Hematopoietic multipotent progenitor cell treated with erythropoietin and hydrocortisone succinate and interleukin-3 and kit ligand, for 4 days (in vitro differentiated cells): ENCODE measurements at places on chromosomes 1 and 21.
A peak's percentile ranks its signal among the peaks of the same experiment; 100 is the strongest.

DNA sequence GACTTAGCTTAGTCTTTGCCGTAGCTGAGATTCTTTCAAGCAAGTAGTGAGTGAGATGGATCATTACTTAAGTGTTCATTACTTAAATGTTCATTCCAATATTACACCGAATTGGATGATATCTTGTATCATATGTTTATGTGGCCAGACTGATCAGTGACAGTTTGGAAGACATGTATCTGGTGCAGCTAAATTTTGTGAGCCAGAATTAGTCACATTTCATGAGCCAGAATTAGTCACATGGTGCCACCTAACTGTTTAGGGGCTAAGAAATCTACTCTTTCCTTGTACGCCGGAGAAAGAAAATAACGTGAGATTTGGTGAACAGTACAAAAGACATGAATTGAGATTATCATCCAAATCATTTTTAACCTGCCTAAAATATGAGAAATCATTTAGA is 355.6 kb downstream of the USP25 start:
- DNase-seq = no peak

DNA sequence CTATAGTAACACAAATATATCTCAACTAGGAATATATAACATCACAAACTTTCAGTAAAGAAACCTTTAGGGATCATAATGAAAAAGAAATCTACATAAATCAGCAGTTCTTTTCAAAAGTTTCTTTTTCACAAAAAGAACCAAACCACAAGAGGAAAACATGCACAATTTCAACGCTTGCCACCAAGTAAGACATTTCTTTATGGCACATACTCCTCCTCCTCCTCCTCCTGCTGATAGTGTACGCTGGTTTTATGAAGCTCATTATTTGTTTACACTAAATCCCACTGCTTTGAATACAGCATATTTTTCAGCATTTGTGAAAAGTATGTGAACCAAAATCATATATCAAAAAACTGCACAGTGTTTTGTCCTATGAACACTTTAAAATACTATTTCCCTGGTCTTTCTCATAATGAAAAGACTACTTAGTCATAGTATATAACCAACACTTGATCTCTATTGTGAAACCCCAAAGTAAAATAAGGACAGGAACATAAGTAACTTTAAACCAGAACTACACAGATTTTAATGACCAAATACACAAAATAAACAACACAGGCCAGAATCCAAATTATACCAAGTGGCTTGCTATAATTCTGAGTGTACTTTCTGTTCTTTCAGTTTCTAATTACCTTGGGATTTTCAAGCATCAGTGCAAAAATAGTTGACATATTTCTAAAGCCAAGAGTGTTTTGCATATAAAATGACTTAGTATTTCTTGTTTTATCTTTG is 184.2 kb downstream of the EIF4G3 start:
- DNase-seq = peak; percentile 47

- DNase-seq = no peak
Observed at GRCh38 chr1:84060781-84061180, 61.8 kb upstream of the TTLL7 start.

GRCh38 chr1:67372136-67372535 is 58.1 kb downstream of the SERBP1 start:
- no peak for DNase-seq

GRCh38 chr1:235504122-235504493 is at the start of gene B3GALNT2:
TSS of gene B3GALNT2 (minus strand) at chr1:235504452. CDS start at chr1:235504252, 200 bp downstream.
- no peak for DNase-seq

DNA sequence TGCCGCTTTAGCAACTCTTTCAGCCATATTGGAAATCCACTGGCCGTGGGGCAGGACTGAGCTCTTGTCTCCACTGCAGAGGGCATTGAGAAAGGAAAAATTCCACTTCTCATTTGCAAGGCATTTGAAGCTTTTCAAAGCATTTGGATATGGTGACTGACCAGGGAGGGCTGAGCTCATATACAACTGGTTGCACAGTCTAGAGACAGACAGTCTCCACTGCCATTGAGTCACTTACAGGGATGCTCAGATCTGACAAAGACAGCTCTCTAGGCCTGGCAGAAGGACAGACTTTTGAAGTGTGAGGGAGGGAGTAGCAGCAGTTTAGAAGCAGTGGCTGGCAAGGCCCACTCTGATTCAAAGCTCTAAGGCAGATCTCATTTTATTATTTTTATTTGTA is 24.2 kb downstream of the NCF2 start:
- no peak for DNase-seq

GRCh38 chr1:94590203-94591137 is 48.9 kb upstream of the F3 start:
- DNase-seq = no peak

DNA sequence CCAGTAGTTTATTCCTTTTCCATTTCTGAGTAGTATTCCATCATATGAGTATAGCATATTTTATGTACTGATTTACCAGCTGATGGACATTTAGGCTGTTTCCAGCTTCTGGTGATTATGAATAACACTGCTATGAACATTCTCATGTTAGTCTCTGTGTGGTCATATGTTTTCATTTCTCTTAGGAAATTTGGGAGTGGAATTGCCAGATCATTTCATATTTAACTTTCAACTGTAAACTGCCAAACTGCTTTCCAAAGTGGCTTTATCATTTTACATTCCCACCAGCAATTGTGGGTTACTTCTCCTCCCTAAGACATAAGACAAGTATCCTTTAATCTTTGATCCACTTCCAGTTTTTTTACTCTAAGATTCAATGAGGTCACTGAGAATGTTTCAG is 85.7 kb upstream of the RALGPS2 start:
- no peak for DNase-seq

DNA sequence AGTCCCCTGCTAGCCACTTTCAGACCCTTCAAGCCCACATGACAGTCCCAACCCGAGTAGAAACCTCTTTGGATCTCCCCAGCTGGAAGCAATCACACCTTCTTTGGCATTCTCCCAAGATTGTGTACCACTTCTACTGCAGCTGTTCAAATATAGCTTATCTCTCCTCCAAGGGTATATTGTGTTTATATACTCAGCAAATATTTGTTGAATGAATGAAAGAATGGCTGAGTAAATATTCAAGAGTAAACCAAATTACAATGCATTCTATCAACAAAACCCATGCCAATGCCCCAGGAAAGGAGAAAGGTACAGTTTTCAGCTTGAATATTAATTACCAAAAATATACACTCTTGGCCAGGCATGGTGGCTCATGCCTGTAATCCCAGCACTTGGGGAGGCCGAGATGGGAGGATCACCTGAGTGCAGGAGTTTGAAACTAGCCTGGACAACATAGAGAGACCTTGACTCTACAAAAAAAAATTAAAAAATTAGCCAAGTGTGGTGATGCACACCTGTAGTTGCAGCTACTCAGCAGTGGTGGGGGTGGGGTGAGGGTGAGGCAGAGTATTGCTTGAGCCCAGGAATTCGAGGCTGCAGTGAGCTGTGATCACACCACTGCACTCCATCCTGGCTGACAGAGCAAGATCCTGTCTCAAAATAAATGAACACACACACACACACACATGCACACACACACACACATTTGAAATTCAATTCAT is 68.5 kb downstream of the NIBAN1 start:
- no peak for DNase-seq

DNA sequence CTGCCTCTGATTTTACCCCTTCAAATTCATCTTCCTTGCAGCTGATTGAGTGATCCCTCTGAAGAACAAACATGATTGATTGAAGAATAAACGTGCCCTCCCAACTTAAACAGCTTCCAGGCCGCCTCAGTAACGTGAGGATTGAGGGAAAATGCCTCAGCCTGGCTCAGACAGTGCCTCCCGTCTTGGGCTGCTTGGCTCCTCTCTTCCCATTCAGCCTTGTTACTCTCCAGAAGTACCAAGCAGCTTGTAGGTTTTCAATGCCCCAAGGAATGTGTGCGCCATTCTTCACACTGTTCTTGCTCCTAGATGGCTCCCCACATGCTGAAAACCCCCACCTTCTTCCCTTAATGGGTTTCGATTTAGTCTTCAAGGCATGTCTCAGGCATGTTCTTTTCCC is 51.8 kb downstream of the ST6GALNAC5 start:
- no peak for DNase-seq

DNA sequence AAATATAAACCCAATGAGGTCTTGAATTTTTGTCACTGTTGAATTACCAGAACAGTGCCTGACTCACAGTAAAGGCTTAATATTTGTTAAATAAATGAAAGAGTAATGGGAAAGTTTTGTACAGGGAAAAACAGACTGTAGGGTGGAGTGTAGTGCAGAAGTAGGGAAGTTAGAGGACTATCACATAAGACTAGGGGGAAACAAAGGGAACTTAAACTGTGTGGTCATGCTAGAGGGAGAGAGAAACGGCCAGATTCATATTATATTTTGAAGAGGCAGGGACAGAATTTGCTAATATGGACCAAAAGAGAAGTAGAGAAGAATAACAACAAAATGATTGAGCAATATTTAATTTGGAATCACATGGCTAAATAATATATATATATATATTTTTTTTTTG is 14.8 kb downstream of the CTSK start:
- no peak for DNase-seq

- peak; percentile 87 for DNase-seq
Observed at GRCh38 chr1:176073524-176074157, 133.4 kb downstream of the COP1 start.

- DNase-seq = no peak
Observed at GRCh38 chr1:89667691-89668090, 34.8 kb downstream of the LRRC8C start.

DNA sequence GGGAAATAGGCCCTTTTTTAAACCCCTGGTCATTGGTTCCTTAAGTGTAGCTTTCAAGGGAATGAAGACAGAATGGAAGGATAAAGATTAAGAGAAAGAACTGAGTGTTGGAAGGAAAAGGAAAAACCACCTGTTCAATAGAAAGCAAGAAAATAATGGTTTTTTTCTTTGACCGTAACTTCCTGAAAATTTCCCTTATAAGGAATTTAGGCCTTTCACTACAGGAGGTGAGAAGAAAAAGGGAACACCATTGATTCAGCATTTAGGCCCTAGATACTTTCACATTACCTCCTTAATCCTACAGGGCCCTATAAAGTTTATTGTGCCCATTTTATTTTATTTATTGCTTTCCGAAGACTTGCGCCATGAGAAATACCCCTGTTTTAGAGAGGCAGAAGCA is 18.9 kb downstream of the KPNA6 start:
- no peak for DNase-seq

DNA sequence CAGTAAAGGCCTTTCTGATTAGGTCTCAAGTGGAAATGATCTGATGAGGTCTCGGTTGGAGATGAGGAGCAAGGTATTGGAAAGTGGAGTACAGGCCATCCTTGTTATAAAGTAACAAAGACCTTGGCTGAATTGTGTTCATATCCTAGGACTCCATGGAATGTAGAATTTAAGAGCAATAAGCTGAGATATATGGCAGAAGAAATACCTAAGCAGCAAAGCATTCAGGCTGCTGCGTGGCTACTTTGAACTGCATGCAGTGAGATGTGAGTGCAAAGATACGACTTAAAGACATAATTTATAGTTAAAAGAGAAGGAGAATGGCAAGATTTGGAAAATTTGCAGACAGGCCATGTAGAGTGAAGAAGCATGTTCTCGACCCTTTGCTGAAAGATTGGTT is 11.2 kb upstream of the XPR1 start:
- no peak for DNase-seq

- no peak for DNase-seq
Observed at GRCh38 chr1:225980005-225980836, 18.9 kb downstream of the SDE2 start.

- DNase-seq = no peak
Observed at GRCh38 chr1:181175955-181176354, 87.5 kb downstream of the IER5 start.

DNA sequence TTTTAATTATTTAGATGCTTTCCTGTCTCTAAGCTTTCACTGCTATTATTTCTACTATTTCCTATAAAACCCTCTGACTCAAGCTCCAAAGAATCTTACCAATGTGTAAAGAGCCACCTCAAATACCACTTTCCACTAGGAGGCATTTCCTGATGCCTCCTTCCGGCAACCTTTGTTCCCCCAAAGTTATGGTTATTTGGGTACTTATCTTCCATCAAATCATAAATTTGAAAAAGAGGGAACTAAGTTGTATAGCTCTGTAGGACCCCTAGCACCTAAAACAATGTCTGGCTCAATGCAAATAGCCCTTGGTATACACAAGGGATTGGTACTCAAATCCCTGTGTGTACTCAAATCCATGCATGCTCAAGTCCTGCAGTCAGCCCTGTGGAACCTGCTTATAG is 79.6 kb downstream of the NME7 start:
- DNase-seq = no peak

DNA sequence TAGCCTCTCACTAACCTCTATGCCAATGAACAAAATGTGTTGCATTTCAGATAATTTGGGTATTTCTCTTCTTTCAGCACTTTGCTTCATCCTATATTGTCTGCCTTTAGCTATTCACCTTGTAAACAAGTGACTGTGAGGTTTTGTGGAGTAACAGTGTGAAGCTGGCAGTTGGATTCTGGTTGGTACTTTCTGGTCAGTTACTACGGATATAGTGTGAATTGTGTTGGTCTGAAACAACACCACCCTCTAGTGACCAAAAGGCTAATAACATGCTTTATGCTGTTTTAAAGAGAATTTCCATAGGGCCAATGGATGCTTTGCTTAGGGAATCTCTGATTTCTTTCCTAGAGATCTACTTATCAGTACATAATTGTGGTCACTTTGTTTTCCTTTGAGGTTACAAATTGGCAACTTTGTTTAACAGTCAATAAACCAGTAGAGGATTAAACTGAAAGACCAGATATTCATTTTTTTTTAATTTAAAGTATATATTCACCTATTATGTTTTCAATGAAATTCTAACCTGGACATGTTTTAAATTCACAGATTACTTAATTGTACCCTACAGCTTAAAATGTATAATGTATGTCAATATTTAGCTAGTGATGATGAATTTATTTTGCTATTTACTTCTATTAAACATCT is 2.5 kb upstream of the PTGER3 start:
- peak; percentile 87 for DNase-seq

DNA sequence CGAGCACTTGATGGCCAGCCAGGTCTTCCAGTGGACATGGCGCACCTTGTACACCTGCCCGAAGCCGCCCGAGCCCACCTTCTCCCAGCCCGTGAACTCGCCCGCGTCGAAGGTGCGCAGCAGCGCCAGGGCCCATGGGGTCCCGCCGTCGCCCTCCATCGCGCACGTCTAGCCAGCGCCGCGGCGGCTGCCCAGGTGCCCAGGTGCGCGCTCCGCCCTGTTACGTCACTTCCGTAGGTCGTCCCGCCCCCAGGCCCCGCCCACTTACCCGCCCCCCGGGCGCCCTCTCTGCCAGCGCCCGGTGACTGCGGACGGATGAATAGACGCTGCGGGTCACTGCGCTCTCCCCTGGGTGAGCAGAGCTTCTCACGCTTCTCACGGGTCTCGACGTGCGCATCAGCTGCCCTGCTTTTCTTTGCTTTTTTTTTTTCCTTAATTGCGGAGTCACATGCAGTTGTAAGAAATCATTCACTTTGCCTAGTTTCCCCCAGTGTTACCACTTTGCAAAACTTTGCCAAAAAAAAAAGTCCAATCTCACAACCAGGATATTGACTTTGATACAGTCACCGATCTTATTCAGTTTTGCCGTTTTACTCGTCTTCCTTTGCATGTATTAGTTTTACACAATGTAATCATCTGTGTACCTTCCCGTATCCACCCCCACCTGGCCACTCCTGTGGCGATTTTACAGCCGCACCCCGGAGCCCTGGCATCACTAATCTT is at the start of gene RIPK4:
Gene RIPK4, minus strand, starts transcription at position 170 of the 723 bp plus-strand sequence. Its CDS starts 11 bp downstream, at position 159.
- DNase-seq = peak; percentile 29

- peak; percentile 64 for DNase-seq
Observed at GRCh38 chr1:157135646-157136045, 2.5 kb downstream of the ETV3 start.
